Mesenchymal stem cell (in vitro differentiated cells and primary cell): ENCODE measurements at places on chromosomes 1 and 21.

DNA sequence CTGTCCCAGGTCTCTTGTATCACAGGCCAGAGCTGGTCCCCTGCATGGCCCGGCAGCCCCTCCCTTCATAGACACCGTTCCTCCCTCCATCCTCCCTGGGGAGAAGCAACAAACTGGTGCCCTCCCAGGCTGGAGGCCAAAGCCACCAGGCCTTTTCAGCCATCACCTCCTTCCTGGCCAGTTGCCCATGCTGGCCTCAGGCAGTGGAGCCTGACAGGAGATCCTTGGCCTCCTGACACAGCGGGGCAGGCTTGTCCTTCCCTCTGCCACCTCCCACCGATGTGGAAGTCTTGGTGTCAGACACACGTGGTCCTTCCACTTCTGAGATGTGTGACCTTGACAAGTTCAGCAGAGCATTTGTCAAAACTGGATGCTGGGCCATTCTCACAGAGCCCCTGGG lies 206.0 kb downstream of the HIVEP3 start:
- peak; percentile 1 for DNase-seq

GRCh38 chr1:116409751-116410191 lies 36.7 kb downstream of the ATP1A1 start:
- no peak for DNase-seq

DNA sequence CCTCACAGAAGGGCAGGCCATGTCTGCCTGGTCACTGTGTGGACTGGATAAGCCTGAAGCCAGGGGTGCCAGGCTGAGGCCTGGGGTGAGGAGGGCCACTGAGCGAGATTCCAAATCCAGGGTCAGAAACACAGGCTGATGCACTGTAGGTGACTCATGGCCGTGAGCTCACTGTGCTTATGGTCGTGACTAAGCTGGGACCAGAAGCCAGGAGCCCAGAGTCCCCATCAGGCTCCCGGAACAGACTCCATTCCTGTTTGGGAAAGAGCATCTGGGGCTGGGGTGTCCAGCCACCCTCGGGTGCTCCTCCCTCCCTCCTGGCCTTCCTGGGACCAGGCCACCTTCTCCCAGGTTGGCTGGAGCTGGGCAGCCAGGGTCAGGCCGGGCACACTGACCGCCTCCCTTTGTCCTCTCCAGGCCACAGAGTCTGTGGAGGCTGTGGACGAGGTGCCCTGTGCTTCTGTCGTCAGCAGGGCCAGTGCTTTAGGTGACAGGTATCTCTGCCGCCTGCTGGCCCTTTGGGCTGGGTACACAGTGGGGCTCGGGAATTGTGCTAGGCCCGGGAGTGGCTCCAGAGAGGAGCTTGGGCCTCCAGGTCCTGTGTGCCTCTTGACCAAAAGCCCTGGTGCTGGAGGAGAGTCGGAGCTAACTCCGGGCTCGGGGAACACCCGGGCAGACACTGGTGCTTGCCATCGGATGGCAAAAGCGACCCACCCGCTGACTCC lies 36.7 kb downstream of the AJAP1 start:
- no peak for DNase-seq

GRCh38 chr1:221509575-221510355 lies 232.1 kb downstream of the DUSP10 start:
- no peak for DNase-seq

- peak; percentile 70 for DNase-seq
Observed at GRCh38 chr1:228664399-228664914, 70.8 kb upstream of the RHOU start.

DNA sequence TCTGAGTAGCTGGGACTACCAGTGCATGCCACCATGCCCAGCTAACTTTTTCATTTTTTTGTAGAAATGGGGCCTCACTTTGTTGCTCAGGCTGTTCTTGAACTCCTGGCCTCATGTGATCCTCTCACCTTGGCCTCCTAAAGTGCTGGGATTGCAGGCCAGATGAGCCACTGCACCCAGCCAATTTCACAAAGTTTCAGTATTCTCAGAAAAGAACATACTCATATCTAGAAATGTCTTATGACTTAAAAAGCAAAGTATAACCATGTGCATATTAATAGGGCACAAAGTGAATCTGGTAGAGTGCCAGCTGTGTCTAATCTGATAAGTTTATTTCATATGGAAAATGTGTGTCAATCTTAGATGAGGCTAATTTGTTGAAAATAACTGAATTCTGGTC lies 87.5 kb upstream of the CACYBP start:
- no peak for DNase-seq

DNA sequence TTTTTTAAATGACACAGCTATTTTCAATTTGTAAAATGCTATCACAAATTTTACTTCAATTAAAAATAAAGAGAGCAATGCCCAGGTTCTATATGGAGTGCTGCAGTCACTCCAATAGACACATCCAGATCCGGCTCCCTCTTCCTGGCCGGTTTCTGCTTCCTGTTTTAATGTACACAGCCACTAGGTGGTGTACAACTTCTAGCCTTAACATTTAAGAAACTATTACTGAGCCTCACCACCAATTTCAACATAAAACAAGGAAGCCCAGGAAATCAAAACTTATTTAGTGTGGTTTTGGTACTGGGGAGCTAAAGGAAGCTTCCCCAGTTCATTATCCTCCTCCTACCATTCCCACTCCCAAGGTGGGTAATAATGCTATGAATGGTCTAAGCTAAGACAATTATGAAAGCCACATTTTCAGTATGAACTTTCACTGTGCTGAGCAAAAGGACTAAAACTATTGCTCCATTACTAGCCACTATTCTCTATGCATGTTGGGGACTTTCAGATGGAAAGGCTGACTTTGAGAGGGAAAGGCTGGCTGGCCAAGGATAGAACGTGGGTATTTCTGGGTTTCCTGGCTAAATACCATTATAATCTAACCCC lies 25.5 kb upstream of the MTMR11 start:
- DNase-seq, result peak; percentile 81

DNA sequence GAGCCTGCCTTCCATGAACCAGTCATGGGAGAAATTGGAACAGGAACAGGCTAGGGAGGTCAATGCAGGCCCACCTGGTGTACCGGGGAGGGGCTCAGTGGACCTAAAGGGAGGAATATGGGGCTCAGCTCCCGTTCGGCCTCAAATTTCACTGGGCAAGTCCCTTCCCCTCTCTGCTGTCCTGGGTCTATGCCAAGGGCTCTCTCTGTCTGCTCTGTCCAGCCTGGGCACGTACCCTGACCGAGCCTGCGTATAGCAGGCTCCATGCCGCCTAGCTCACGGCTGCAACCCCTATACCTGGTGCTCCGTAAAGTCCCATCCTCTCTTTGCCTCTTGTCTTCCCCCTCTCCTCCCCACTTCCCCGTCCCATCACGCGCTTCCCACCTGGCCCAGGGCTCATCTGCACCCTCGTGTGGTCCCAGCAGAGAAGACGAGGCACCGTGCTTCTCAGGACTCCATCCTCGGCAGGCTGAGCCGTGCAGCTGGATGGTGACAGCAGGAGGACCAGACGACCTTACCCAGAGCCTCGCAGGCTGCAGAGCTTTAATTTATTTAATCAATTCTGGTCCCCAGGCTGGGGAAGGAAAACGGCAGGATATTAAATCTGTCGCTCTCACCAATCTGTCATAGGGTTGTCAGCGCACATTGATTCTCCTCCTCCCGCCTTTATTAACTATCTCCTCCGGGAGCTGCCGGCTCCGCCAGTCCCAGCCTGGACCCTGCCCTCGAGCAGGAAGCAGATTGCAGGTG lies 25.0 kb upstream of the DISP3 start:
- no peak for DNase-seq

DNA sequence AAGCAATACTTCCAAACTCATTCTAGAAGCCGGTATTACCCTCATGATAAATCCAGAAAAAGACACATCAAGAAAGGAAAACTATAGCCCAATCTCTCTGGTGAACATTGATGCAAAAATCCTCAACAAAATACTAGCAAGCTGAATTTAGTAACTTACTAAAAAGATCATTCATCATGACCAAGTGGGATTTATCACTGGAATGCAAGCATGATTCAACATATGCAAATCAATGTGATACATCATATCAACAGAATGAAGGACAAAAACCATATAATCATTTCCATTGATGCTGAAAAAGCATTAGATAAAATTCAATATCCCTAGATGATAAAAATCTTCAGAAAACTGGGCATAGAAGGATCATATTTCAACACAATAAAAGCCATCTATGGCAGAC lies 402.9 kb downstream of the TGFB2 start:
- no peak for DNase-seq

- peak; percentile 37 for DNase-seq
Observed at GRCh38 chr1:16921391-16922185, at the start of gene CROCC. CROCC (plus strand) TSS chr1:16921931; CDS start chr1:16922019, 88 bp downstream.

DNA sequence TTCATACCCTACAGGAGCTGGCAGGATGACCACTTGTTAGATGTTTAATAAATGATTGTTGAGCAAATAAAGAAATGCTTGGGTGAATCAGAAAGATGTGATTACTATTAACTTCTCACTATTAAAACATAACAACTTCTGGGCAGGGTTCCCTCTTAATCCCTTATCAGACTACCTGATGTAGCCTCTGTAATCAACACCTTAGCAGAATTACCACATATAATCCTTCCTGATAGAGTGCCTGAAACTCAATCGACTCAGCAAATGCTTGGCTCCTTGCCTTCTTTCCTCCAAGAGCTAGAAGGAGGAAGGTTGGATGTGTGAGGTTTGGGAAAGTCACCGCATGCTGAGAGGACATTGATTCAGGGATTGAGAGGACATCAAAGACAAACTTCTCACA lies 34.8 kb upstream of the DSCAM start:
- no peak for DNase-seq

- no peak for DNase-seq
Observed at GRCh38 chr1:156497743-156498431, 2.7 kb downstream of the MEF2D start.

- DNase-seq, result no peak
Observed at GRCh38 chr1:56934430-56935060, 31.3 kb downstream of the C8B start.
